ENCODE measurements at places on chromosomes 13 and 19. TPM values are rescaled to one million over a fixed set of nuclear protein-coding genes. Genes with fewer than 3 reads are reported as not detected.

DNA sequence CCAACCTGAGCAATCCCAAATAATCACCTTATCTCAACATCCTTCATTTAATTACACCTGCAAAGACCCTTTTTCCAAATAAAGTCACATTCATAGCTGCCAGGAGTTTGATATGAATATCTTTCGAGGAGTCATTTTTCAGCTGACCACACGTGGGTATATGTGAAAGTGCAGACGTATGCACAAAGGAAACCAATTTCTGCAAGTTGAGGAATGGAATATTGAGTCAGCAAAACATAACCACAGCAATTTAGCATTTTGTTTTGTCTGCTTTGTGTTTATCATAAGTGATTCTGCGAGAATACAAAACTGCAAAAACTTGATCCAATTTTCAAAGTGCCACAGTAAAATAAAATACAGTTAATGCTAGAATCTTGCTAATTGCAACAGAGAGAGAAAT, 295.9 kb downstream of the SUCLA2 start:
- no peak for DNase-seq

DNA sequence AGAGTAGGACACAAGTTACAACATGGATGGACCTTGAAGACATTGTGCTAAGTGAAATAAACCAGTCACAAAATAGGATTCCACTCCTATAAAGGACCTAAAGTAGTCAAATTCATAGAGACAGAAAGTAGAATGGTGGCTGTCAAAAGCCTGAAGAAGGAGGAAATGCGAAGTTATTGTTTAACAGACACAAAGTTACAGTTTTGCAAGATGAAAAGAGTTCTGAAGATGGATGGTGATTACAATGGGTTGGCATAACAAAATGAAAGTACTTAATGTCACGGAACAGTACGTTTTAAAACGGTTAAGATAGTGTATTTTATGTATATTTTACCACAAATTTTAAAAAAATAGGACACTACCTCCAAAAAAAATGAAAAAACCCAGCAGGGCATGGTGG, 34.8 kb downstream of the FOXO1 start:
- DNase-seq: no peak

DNA sequence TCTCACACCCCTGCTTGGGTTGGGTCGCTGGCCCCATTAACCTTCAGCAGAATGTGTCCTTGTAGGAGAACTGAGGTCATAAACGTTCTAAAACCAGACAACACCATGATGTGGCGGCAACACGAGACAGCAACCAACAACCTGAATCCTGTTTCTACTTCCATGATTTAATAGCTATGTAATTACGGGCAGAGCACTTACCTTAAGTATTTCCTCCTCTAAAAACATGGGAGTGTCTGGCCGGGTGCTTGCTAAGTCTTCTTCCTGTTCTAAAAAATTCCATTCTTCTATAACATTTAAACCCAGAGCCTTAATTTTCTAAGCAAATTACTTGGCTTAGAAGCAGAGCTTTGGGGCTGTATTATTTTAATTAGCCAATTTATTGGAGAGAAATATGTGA, 33.5 kb upstream of the IRS2 start:
- no peak for DNase-seq

DNA sequence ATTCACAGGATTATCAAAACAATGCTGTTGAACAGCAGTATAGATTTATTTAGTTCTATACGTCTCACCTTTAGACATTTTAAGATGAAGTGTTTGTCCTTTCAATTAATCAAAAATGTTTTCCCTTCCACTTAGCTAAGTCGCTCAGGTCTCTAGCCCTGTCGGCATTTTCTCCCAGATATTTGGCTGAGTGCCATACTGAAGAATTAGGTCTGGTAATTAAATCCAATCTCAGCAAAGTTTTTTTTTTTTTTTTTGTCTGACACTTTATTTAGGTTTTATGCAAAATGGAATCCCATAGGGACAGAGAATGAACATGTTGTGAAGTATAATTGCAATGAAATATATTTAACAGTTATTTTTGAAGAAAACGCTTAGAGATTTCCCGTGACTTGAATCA, 44.1 kb downstream of the RFC3 start:
- DNase-seq: no peak

DNA sequence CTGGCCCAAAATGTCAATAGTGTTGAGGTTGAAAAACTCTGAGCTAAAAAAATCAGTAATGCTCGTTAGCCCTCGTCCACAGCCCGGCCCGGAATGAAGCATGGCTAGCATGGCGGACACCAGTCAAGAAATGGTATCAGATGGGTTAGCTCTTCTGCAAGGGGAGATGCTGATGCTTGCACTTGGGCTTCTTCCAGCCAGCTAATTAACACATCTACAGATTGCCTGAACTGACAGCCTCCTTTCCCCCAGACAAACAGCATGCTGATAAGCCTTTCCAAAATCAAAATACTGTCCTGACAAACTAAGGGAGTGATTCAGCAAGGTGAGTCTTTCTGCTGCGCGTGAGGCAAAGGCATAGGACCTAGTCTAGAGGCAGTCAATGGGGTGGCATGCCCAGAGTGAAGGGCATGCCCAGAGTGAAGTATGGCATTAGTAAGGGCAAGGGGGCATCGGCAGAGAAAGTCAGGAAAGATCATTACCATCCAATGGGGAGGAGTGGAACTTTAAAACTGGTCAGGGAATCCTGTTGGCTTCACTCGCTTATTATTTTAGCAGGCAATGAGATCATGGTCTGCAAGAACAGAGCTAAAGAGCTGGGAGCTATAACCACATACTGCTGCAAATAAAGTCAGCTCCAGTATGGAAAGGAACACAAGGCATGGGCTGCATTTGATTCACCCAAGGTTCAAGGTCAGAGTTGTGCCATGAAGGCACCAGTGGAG, 30.2 kb upstream of the UBE2L5 start:
- no peak for DNase-seq

GRCh38 chr19:24048261-24048660, 38.7 kb upstream of the ZNF254 start:
- no peak for DNase-seq

DNA sequence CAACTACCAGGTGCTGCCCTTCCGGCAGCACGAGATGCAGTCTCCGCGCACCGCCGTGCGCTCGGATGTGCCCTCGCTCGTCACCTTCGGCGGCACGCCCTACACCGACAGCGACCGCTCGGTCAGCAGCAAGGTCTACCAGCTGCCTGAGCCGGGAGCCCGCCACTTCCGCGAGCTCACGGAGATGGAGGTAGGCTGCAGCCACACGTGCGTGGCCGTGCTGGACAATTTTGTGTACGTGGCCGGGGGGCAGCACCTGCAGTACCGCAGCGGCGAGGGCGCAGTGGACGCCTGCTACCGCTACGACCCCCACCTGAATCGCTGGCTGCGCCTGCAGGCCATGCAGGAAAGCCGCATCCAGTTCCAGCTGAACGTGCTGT, 15.2 kb upstream of the CRTC1 start:
- no peak for DNase-seq

LGALS4 gene
- total RNA-seq: under 0.01 TPM

- no peak for DNase-seq
These were observed 51.1 kb upstream of the CYP4F8 start for GRCh38 chr19:15563931-15564330.

- no peak for DNase-seq
These were observed 24.1 kb downstream of the LGALS16 start for GRCh38 chr19:39679791-39680168.

- no peak for DNase-seq
These were observed 385.2 kb downstream of the PCDH20 start for GRCh38 chr13:61030445-61030844.

GRCh38 chr19:1276628-1277022, 1.3 kb downstream of the FAM174C start:
- no peak for DNase-seq

DNA sequence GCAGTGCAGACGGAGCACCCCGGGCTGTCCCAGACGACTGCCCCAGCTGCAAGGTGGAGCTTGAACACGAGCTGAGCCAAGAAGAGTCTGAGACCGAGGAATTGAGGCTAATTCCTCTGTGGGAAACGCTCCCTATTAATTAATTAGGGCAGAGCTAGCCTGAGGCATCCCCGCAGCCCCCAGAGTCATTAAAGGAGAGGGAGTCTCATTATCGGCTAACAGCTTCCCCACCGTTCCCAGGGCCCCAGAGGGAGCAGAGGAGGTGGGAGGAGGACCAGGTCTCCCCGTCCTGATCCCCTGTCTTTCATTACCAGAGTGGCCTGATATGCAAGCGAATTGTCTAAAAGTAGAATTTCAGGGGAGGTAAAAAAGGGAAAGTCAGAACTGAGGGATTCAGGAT, 13.1 kb upstream of the SLC1A6 start:
- DNase-seq: no peak

- DNase-seq: no peak
These were observed 325.0 kb downstream of the DNAJC15 start for GRCh38 chr13:43348397-43348796.

CLEC11A gene
- total RNA-seq: 2.4 TPM

GRCh38 chr13:39407786-39408185, 195.2 kb downstream of the LHFPL6 start:
- DNase-seq: no peak

FCGBP gene
- 0.82 TPM for total RNA-seq

ODAD3 gene
- total RNA-seq: 0.41 TPM

DNA sequence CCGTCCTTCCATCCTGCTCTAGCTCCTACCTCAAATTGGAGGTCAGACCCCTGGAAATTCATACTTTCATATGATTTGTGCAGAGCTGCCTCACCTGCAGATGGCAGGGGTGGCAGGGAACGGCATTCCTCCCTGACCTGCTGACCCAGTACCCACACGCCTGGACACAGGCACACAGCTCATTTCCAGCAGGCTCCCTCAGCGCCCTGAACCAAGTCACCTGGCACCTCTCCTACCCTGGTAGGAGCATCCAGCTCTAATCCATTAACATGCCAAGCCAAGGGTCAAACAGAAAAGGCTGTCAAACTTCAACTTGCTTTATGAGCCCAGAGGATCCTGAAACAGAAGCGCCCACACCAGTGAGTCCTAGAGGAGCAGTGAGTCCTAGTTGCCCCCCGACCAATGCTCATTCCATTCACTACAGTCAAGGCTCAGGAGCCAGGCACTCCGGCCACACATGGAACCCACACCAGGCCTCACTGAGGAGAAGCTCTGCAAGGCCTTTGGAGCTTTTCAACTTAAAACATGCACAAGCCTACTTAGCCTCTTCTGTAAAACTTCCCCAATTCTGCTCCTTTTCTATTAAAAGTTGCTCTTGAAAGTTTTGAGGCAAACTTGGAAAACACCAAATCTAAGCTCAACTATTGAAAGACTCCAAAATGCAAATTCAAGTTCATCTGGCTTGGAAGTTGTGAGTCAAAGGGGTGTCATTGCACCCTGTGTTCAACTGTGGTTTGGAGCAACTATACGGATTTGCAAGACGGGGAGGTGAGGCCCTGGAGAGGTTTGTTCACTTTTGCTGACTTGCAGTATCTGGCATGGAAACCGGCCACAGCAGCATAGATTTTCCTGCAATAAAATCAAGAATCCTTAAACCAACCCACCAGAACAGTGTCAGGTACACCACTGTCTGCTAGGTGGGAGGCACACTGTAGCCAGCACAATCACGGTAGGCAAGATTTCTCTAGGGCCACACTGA, 96.7 kb downstream of the CRYL1 start:
- DNase-seq: no peak

- DNase-seq: no peak
These were observed 1.6 kb downstream of the ZNF579 start for GRCh38 chr19:55578761-55579747.

KLF1 gene
- 0.41 TPM for total RNA-seq

GRCh38 chr19:2477141-2477710, 1.3 kb downstream of the GADD45B start:
- DNase-seq: no peak

DNA sequence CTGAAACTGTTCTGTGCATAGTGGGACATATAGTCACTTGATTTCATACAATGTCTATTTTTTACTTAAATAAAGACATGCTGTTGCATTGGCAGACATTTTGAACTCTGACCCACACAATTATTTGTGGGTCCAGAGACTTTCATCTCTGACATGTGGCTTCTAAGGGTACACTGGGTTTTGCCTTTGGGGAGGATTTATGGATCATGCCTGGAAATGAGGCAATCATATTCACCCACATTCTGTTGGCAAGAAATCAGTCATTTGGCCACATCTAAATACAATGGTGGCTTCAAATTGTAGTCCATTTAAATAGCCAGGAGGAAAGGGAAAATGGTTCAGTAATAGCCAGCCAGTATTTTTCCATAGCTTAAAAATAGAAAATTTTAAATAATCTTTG, 238.3 kb upstream of the KLF12 start:
- no peak for DNase-seq

CEACAM5 gene
- total RNA-seq: not detected

KCNC3 gene
- total RNA-seq: 1.2 TPM

- DNase-seq: no peak
These were observed 98.0 kb downstream of the GADD45B start for GRCh38 chr19:2573916-2574315.

FFAR2 gene
- total RNA-seq: under 0.01 TPM

DNA sequence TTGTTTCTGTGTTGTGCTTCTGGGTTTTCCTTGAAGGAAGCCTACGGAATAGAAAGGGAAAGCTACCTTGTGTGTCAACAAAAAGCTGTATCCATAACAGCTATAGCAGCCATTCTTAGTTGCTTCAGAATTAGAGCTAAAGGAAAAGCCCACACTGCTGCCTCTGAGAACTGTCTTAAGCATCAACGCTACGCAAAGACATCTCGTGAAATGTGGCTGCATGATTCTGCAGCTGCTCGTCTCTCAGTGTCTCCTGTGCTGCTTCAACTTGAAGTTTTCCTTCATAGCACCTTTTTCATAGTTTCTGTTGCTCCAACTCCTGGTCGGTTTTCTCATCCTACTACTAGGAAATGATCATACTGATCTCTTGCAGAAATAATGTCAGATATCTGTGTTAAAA, 140.9 kb upstream of the MAB21L1 start:
- DNase-seq: no peak

GRCh38 chr19:16586991-16587832, 15.0 kb upstream of the SLC35E1 start:
- DNase-seq: no peak

N4BP2L1 gene
- 8.2 TPM for total RNA-seq

DNA sequence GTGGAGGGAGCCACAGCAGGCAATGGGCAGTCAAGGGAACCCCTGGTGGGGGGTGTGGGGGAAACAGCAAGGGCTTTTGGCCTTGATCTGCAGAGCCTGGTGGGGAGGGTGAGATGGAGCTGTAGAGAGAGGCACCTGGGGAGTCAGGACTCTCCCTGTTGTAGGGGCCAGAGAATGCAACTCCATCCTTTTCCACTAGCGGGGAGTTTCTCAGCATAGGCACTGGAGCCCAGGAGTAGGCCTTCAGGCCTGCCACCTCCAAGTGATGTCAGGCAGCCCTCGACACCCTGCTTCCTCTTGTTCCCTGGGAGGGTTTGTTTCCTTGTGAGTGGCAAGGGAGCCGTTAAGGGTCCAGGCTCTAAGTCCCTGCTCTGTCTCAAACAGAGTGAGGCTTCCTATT, 25.0 kb downstream of the MEGF8 start:
- no peak for DNase-seq

- no peak for DNase-seq
These were observed 78.9 kb upstream of the ANKRD10 start for GRCh38 chr13:110993788-110994187.
